ENCODE measurements at places on chromosomes 4 and X.

DNA sequence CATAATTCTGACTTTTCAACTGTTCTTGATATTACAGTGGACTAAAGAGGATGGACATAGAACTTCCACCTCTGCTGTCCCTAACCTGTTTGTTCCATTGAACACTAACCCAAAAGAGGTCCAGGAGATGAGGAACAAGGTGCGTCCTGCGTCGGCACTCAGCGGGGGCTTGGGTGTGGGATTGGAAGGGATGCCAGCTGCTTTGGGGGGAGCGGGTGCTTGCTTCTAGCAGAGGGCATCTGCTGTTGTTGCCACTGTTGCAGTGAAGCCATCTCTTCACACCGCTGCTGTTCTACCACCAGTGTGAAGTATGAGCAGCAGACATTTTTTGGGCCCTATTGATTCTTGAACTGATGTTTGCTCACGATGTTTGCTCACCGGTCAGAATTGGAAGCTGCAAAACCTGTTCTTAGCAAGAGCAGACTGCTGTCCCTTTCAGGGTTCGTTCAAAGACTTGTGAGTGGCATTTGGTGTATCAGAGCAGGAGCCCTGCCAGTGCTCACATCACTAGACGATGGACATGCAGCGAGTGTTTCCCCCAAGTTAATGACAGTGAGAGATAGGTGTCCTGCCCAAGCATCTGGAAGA, 55.4 kb downstream of the NOP14 start:
- DNase-seq = no peak

DNA sequence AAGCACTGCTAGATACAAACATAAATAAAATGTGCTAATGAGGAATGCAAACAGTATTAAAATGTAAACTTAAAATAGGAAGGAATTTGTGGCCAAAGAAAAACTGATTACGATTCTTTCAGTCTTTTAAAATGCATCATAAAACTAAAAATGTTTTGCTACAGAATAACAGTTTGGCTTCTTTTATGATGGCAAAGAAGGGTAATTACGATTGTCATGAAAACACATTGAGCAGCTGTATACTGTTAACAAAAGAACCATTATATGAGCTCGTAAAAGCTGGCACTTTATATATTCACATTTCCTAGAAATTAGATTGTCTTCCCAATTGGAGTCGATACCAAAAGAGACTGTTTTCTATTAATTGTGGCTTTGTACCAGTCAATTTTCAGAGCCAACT, 290.4 kb downstream of the NR3C2 start:
- DNase-seq = no peak

GRCh38 chrX:32195611-32196010, 1015.7 kb downstream of the DMD start:
- no peak for DNase-seq

DNA sequence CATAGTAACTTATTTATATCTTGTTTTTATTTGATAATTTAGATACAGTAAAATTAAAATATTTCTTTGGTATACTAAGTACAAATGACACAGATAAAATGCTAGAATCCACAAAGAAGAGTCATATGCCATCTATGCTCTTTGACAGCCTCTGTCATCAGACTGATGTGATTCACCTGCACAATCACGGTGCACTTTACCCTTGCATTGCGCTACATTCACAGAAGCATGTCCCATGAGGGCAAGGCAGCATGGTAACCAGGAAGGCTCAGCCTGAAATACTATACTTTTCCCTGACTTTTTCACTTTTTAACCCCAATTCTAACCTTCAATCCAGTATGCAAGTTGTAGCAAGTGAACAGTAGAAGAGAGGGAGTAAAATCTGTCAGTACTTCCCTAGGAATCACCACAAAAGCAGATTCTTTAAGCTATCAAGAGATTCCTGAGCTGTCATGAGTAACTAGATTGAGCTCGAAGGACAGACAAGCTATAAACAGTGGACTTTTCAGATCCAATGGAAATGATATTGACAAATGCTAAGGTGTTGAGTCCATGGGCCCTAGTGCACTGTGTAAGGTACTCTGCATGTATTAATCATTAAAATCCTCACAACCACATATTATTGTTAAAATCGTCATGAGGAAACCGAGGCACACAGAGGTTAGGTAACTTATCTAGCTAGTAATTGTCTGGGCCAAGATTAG, 14.2 kb downstream of the SEC24D start:
- DNase-seq = no peak

- no peak for DNase-seq
Observed at GRCh38 chrX:83516597-83516996, 8.5 kb downstream of the POU3F4 start.

- no peak for DNase-seq
Observed at GRCh38 chrX:42951747-42952146, 173.8 kb upstream of the PPP1R2C start.

DNA sequence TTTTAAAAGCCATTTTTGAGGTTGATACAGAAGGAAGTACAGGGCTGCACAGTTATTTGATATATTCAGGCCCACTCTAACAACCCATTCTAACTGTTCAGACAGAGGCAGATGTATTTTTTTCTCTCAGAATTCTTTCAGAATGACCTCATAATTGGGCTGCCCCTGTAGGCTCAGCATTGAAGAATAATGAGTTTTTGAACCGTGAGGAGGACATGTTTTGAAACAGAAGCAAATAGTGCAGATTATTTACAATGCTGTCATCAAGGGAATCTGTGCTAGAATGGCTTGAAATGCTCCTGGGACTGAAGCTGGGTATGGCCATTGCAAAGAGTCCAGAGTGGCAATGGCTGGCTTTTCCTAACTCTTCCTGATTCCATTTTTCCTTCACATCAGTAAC, 158.1 kb downstream of the SOX3 start:
- no peak for DNase-seq

DNA sequence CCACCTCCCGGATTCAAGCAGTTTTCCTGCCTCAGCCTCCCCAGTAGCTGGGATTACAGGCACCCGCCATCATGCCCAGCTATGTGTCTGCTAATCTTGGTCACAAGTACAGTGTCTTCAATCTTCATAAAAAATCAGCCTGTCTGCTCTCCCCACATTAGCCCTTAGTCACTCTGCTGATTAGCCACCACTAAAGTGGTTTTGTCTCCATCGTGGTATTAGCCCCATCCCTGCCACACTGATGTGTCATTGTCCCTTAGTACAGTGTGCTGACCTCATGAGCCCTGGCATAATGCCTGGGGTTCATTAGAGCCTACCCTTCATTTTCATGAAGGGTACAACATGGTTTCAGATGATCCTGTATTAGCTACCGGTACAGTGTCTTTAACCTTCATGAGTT, 49.9 kb downstream of the ZNF157 start:
- DNase-seq = no peak

DNA sequence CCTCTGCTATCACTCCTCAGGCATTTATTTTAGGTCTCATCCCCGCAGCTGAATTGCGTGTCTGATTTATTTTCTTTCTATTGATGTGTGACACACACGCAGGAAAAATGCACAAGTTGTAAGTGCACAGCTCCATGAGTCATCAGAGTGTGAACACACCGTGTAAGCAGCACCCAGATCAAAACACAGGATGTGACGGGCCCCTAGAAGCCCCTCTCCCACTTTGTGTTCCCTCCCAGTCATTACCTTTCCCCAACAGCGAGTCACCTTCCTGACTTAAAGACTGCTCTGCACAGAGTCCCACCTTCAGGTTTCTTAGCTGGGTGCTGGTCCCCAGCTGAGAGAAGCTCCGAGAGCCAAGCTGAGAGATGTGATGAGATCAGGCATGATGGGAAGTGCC, 436.7 kb downstream of the MID1IP1 start:
- DNase-seq = peak; percentile 22

- DNase-seq = peak; percentile 64
Observed at GRCh38 chr4:2290974-2291704, 29.2 kb upstream of the MXD4 start.

GRCh38 chr4:91113130-91113706, 986.0 kb downstream of the CCSER1 start:
- no peak for DNase-seq

GRCh38 chr4:83387476-83388312, 53.0 kb upstream of the HPSE start:
- no peak for DNase-seq

DNA sequence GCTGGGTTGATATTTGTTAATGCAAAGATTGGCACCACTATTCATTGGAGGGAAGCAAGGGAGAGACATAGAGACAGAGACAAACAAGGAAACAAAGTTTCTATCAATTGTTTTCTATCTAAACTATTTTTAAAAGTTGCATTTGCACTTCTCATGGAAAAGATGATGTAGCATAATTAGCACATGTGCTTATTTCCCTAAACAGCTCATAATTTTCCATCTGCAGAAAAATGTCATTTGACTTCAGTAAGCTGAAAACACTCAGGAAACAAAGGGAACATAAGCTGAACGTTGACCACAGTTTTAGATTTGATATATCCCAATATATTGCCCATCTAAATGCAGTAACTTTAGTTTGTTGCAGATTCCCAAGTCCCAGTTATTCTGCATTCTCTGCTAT, 18.5 kb upstream of the SPP1 start:
- DNase-seq = no peak
